ENCODE measurements at places on chromosomes 16 and 17.

- peak; percentile 90 for DNase-seq
Measured at GRCh38 chr17:44279666-44280391, 11.9 kb upstream of the SLC4A1 start.

GRCh38 chr17:44345454-44346026 is 438 bp downstream of the GRN start:
- DNase-seq = peak; percentile 73

GRCh38 chr17:77772899-77773358 is 185.6 kb upstream of the TNRC6C start:
- no peak for DNase-seq

GRCh38 chr17:75832164-75832651 is 12.0 kb downstream of the UNC13D start:
- peak; percentile 85 for DNase-seq

GRCh38 chr16:21227866-21228265 is 5.6 kb upstream of the ANKS4B start:
- DNase-seq = no peak

Data from Daoy (cell line).